NCI-H1436 treated with DMSO at 0.1 percent for 48 hours (cell line): ENCODE measurements at places on chromosomes 1 and 21.
A peak's percentile ranks its signal among the peaks of the same experiment; 100 is the strongest.

DNA sequence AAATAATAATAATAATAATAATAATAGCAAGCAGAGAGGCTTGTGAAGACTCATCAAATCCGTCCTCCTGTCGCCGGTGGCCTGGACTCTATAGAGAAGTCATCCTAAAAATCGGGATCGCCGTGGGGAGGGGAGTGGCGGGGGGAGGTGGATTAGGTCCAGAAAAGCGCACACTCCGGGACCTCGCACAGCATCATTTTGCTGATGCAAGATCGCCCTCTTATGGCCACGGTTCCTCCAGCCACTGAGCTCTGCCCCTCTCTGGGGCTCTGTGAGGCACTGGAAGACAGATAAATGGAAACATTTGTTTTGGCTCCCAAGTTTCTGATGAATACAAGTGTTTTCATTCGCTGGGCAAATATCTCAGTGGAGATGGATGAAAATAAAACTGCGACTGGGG is 612.0 kb downstream of the MATN1 start:
- DNase-seq = no peak

DNA sequence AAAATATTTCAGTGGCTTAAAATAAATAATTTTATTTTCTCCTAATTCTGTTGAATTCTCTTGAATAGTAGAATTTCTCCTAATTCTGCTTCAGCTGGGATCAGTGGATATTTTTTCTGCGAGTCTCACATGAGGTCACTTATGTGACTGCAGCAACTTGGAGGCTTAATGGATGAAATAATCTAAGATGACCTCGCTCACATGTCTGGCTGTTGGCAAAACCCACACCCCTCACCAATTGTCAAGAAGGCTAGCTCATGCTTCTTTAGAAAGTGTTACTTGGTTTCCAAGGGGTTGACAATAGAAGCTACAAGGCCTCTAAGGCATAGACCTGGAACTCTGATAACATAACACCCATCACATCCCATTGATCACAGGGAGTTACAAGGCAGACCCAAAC is 156.9 kb upstream of the DPYD start:
- DNase-seq = no peak

DNA sequence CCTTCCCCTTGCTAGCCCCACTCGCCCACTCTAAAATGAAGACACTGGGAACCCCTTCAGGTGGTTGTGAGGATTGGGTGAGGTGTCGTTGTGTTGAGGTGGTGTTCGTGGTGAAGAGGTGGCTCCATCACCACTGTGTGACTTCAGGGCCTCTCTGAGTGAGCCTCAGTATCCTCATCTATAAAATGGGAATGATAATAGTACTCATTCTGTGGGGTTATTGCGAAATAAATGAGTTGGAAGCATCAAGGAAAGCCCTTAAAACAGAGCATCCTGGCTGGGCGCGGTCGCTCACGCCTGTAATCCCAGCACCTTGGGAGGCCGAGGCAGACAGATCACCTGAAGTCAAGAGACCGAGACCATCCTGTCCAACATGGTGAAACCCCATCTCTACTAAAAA is 6.7 kb upstream of the MARCKSL1 start:
- DNase-seq = no peak

GRCh38 chr1:198605406-198605805 is 33.4 kb upstream of the PTPRC start:
- no peak for DNase-seq

GRCh38 chr1:245448975-245449431 is 294.2 kb downstream of the KIF26B start:
- peak; percentile 32 for DNase-seq

DNA sequence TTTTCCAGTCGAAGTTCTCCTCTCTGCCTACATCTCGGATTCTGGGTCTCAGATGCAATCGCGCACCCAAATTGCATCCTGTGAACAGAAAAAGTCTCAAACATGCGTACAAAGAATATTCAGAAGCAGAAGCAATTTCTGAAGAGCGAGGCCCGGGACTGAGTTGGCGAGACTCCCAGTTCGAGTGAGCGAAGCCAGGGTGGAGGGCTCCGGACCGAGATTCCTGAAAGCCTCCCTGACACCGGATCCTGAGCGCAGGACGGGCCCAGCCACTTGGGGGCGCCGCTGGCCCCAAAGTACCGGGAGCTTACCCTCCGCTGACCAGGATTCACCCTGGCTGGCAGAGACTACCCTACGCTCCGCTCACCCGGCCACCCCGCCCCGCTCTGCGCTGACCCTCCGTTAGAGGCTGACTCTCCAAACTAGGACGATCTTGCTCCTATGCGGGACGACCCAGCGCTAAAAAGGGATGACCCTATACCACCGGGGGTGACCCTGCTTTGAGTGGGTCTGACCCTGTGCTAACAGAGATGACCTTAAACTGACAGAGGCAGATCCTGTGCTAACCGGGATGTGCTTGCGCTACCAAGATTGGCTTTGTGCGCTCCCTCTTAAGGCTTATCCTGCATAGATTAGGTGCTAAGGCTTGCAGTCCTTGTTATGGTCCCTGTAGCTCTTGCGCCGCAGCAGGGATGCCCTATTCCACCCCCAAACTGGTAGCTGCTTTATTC is 12.1 kb downstream of the FOXD2 start:
- no peak for DNase-seq

DNA sequence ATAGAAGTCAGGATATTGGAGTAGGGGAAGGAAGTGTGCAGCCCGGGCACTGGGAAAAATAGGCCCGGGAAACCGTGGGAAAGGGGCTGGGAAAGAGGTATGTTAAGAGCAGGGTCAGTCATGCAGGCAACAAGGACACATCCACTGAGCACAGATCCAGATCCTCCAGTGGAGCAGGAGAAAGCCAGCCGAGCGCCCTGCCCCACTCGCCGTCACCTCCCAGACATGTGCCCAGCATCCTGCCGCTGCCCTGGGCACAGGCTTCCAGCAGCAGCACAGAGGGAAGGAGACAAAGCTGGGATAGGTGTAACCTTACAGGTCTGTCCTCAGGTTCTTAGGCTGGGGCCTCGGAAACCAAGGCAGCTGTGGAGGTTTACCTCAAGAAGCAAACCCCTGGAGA is 64.2 kb downstream of the FAM163A start:
- no peak for DNase-seq

GRCh38 chr1:93042187-93043056 is 36.7 kb upstream of the MTF2 start:
- no peak for DNase-seq

GRCh38 chr1:26542771-26543451 is 13.3 kb downstream of the RPS6KA1 start:
- DNase-seq = no peak

GRCh38 chr1:232725305-232726047 is 79.7 kb upstream of the MAP10 start:
- DNase-seq = no peak

DNA sequence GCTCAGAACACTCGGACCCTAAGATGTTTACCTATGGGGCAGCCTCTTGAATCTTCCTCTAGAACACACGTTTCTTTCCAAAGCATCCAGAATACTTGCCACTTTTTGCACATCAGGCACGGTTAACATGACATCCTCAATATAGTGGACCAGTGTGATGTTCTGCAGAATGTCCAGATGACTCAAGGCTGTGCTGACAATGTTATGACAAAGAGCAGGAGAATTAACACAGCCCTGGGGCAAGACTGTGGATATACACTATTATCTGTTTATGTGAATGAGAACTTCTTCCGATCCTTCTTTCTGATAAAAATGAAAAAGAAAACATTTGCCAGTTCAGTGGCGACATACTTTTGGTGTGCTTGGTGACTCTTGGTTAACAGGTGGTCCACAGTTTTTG is 154.3 kb downstream of the PDE4B start:
- no peak for DNase-seq

GRCh38 chr1:201619513-201619912 is 80.6 kb downstream of the NAV1 start:
- DNase-seq = no peak

DNA sequence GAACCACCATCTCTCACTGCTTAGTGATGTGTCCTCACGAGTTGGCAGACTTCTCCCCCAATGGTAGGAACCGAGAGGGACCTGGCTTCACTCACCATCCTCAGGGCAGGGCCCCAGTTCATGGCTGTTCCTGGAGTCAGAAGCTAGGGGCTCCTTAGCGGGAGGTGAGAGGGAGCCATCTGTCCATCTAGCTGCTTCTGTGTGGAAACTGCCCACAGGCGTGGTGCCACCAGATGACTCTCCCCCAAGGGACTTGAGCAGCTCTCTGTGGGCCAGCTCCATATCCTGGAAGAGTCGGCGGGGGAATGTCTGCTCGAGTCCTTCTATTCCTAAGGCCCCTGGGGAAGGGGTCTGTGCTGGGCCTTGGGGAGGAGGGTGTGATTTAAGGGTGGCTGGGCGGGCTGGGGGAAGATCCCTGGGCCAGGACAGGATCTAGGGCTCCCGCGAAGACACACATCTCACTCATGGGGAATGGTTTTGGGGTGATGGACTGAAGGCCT is 16.3 kb downstream of the LRRC71 start:
- DNase-seq = no peak

- DNase-seq = no peak
These were observed 102.6 kb upstream of the ATP1A1 start for GRCh38 chr1:116270316-116271057.

GRCh38 chr1:94542088-94542870 is 720 bp upstream of the F3 start:
- no peak for DNase-seq

DNA sequence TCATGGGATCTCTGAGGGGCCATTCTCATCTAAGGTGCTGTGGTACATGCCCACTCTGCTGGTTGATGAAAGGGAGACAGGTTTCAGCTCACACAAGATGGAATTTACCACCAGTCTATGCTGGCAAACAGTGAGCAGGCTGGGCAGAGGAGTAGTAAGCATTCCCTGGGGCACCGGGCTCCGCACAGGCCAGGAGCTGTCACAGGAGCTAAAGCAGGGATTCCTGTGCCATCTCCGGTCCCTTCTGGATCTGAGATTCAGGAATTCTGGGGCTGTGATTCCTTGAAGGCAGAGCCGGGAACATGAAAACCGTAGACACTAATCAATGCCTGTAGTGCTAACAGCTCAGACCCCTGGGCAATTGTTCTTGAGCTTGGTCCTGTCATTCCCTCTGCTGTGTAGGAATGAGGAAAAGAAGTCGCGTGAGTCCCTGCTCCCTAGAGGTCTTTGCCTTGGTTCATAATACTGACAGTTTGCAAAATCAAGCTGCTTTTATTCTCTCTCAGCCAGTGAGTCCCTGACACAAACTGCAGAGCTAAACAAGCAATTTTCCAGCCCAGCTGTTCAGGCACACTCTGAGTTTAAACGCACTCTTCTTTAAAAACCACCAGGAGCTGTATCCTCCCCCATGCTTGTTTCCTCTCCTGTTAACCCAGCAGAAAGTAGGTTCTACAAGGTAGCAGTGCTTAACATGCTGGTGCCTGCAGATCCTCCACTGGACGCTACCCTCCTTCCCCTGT is 52.5 kb downstream of the MDM4 start:
- no peak for DNase-seq

- no peak for DNase-seq
These were observed 19.4 kb downstream of the RHBG start for GRCh38 chr1:156388174-156389137.

DNA sequence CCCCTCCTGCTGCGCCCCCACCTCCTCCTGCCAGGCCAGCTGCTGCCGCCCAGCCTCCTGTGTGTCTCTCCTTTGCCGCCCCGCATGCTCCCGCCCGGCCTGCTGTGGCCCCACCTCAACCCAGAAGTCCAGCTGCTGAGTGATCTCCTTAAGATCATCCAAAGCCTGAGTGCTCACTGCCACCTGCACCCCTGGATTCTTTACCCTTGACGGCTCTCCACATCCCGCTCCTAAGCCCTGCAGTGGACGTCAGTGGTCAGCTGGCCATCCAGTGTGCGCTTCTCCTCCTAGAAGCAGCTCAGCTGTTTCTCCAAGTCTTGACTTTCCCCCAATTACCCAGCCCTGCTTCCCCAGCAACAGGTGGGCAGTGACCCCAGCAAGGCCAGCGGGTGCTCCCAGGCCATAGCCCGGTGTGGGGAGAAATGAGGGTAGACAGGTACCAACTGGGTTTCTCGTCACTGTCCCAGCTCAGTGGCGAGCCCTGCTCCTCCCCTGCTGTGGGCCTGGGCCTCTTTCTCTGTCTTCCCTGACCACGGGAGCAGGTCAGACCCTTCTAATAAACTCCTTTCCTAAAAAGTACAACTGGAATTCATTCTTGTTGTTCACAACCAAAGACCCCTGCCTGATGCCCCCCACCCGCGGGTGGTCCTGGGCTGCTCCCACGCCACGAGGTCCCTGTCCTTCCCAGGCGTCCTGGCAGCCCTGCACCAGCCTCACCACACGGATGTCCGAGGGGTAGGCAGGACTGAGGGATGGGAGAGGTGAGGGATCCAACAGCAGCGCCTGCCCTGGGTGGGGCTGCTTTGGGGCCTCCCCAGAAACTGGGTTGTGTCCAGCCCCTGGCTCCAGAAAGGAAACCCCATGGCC is 1.4 kb downstream of the KRTAP10-7 start:
- DNase-seq = no peak
